Bladder microvascular endothelial cell (primary cell): ENCODE measurements at places on chromosomes 3 and 15. TPM values are rescaled to one million over a fixed set of nuclear protein-coding genes. Genes with fewer than 3 reads are reported as not detected.

Gene RTP1
- total RNA-seq, result not detected in 2 replicates

Gene TMEM207
- total RNA-seq, result not detected in 2 replicates

Gene CHRM5
- 0.31 TPM in 1 of 2 replicates, not detected in the other for total RNA-seq

Gene FOXB1
- not detected in 2 replicates for total RNA-seq

Gene TMEM45A
- total RNA-seq, result 0.97 and 26.1 TPM in 2 replicates

Gene NEK10
- 1.6 and 2.8 TPM in 2 replicates for total RNA-seq

Gene TNFAIP8L3
- 9.7 and 46.1 TPM in 2 replicates for total RNA-seq

Gene LYZL4
- not detected in 2 replicates for total RNA-seq

Gene HEXA
- 57.5 and 90.6 TPM in 2 replicates for total RNA-seq

Gene CCR4
- total RNA-seq, result 0.16 and 0.25 TPM in 2 replicates

Gene LRTM1
- not detected in 2 replicates for total RNA-seq

Gene EIF4G1
- total RNA-seq, result 301 and 661 TPM in 2 replicates

Gene TMEM158
- under 0.01 and 0.44 TPM in 2 replicates for total RNA-seq

Gene PPARG
- total RNA-seq, result 9.4 and 101 TPM in 2 replicates

Gene FMN1
- total RNA-seq, result 0.16 and 0.25 TPM in 2 replicates

Gene IL17RE
- total RNA-seq, result 0.19 and 0.49 TPM in 2 replicates

Gene RAB6B
- 0.32 and 2.1 TPM in 2 replicates for total RNA-seq

Gene SLC12A1
- not detected in 2 replicates for total RNA-seq

Gene FOXL2
- total RNA-seq, result under 0.01 TPM in 1 of 2 replicates, not detected in the other

Gene MUC20
- not detected in 2 replicates for total RNA-seq

Gene IGSF10
- under 0.01 and 0.06 TPM in 2 replicates for total RNA-seq

Gene ABHD5
- total RNA-seq, result 10.7 and 22.5 TPM in 2 replicates

Gene CMTM8
- total RNA-seq, result 1.3 and 1.6 TPM in 2 replicates

Gene SECISBP2L
- total RNA-seq, result 25.1 and 38.8 TPM in 2 replicates

Gene ANKRD34C
- total RNA-seq, result not detected in 2 replicates

Gene ISLR
- total RNA-seq, result 0.06 and 0.32 TPM in 2 replicates

Gene PAQR5
- total RNA-seq, result under 0.01 and 0.06 TPM in 2 replicates

Gene GPR149
- total RNA-seq, result not detected in 2 replicates

Gene MUSTN1
- not detected in 2 replicates for total RNA-seq
